ENCODE measurements at places on chromosomes 5 and 9.

DNA sequence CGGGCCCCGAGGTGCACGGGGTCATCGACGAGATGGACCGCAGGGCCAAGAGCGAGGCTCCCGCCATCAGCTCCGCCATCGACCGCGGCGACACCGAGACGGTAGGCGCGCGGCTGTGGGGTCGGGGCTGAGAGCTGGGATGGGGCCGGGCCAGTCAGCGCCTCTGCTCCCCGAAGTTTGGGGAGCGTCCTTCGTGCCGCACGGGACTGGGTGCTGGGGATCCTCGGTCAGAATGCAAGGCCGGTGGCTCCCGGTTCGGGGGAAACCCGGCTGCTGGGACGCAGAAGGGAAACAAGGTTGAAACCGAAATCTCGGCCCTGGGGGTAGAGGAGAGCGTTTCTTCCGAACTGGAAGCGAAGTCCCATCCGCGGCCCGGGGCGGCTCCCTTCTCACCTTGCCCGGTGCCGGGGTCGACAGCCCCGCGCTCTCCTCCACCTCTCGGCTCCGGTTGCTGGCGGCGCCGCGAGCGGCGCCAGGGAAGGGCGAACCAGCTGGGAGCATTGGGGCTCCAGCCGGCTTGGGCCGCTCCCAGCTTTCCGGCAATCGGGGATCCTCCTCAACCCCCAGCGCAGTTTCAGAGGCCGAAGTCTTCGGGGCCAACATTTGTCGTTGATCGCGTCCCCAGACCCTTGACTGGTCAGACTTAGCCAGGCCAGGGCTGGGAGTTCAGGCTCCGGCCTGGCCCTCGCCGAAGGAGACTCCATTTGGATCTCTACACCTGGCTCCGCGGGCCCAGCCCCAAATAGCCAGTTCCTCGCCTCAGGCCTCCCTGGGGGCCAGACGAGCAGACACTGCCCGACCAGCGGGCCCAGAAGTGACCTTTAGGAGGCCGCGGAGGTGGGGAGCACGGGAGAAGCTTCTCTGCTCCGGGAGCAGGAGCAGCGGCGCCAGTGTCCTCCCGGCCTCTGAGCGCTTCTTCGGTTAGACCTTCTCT lies 1.1 kb downstream of the LHX2 start:
- no peak for DNase-seq

DNA sequence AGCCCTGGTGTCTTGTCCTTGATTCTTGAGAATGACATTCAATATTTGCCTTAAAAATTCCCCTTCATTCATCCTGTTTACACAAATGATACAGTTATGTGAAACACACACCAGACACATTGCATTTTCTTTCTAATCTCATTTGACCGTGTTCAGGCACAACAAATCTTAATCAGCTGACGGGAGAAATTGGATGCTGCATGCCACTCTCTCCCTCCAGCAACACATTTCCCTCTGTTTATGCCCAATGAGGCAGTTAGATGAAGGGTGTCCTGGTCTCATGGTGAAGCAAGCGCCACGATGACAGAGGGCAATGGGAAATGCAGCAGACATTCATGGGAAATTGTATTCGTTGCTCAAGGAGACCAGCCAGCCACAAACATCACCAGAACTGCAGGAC lies 3.2 kb upstream of the FGF1 start:
- no peak for DNase-seq

DNA sequence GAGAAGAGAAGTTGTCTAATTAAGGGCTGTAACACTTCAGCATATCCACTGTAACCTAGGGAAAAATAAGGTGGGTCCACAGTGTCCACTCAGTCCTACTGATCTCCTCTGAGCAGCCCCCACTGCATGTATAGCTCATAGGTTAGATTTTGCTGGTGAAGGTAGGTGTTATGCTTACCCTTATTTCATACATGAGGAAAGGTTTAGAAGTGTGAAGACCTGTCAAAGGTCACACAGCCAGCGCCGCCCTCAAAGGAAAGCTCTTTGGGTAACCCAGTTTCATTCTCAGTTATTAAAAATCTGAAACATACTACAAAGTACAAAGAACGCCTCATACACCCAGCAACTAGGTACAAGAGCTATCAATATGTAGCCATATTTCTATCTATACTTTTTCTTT lies 87.2 kb downstream of the TLE4 start:
- DNase-seq, result no peak

DNA sequence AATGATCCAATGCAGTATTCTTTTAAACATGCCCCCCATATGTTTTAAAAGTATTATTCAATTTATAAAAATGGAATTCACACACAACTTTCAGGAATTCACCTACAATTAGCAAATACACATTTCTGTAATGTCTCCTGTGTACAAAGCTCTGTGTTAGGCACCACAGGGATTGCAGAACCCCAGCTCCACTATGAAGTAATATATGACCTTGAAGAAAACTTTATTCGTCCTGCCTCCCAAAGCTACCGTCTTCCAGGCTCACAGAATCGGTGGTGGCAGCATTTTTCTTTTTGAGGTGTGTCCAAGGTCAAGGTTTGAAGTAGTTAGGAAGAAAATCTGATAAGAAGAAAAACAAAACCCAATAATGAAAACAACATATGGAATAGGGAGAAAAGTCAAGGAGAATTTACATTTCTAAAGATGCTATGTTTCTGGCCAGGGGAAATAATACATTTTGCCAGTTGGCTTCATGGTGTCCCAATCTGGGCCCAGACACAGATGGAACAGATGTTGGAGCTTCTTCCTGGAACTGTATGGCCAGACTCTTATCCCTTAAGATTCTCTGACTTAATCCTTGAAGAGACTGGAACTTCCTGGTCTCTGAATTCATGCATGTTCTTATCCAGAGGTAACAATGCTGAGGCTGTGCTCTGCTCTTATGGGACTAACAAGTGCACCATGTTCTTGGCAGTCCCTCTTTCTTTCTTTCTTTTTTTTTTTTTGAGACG lies 22.0 kb upstream of the LVRN start:
- no peak for DNase-seq

DNA sequence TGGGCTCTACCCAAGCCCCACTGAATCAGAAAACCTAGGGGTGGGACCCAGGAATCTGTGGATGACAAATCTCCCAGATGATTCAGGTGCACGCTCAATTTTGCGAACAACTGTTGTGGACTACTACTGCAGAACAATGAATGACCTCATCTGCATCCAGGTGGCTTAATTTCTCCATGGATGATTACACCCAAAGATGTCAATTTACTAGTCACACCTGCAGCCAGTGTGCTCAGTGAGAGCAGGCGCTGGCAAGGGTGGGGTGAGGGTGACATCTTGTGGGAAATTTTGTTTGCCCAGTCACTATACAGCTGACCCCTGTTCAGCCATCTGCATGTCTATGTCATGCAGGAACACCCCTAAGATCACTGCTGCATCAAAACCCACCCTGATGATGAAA lies 118.2 kb downstream of the ENTREP1 start:
- DNase-seq, result no peak

- DNase-seq, result no peak
Measured at GRCh38 chr9:14147738-14148137, 166.2 kb downstream of the NFIB start.

All from stromal cell of bone marrow (primary cell).